Activated CD4-positive, alpha-beta memory T cell treated with anti-CD3 and anti-CD28 coated beads for 36 hours (primary cell): ENCODE measurements at places on chromosomes 4 and X.

DNA sequence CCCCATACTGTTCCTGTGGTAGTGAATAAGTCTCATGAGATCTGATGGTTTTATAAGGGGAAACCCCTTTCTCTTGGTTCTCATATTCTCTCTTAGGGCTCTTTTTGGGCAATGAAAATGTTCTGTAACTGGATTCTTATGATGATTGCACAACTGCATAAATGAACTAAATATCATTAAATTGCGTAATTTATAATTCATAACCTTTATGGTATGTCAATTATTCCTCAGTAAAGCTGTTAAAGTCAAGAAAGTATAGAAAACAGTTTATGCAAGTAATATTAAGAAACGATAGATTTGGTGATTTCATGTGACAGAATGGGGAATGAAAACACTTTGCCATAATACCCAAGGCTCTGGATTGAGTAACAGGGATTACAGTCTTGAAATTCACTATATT lies 33.5 kb upstream of the SPANXD start:
- DNase-seq = no peak

DNA sequence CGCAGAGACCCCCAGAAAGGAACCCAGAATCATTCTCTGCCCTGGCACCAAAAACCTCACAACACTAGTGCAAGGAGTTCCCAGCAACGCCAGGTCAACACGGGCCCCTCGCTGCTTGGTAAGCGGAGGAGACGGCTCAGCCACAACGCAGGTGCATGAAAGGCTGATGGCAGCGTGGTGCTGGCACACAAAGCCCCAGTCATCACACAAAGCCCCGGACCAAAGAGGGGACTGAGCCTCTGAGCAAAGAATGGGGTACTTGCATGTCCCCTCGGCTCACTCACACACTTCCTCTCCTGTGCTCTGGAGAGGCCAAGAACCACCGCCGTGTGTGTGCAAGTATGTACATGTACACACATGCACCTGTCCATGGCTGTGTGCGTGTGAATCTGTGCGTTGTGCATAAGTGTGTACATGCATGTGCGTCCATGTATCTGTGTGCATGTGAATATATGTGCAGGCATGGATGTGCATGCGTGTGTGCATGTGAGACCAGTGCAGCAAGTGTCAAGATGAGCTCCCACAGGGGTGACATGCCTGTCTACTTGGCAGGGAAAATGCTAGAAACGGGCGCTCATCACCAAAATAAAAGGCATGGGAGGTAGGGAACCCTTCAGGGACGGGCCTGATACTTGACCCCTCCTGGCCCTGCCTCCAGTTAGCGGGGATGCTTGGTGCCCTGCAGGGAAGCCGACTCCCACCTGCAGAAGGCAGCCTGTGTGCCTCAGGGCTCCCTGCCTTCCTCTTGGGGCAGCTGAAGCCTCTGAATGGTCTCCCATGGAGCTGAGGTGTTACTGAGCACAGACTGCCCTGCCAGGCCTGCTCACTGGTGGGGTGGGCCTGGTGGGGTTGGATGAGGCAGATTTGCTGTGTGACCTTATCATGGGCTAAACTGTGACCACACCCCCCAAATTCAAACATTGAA lies 60.4 kb downstream of the ZFYVE28 start:
- no peak for DNase-seq

DNA sequence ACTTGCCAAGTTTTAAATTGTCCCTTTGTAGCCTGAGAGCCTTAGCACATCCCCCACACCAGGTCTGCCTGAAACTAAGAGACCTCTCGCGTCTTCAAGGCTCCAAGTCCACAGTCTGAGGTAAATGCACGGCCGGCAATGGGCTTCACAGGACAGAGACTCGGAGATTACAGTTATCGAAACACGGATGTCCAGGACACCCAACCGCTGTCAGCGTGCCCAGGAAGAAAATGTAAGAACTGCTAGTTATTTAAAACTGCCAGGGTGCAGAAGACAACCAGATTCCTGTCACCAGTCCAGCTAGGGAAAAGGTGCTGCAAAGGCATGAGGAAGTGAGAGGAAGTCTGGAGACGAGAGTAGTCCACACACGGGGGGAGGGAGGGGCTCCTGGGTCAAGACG lies 28.9 kb downstream of the ZNF827 start:
- no peak for DNase-seq

- DNase-seq = no peak
Observed at GRCh38 chr4:101693842-101694398, 96.6 kb upstream of the BANK1 start.

GRCh38 chr4:5033281-5033841 lies 14.1 kb upstream of the CYTL1 start:
- DNase-seq = no peak

- peak; percentile 49 for DNase-seq
Observed at GRCh38 chrX:79325263-79325958, 41.7 kb downstream of the ITM2A start.

DNA sequence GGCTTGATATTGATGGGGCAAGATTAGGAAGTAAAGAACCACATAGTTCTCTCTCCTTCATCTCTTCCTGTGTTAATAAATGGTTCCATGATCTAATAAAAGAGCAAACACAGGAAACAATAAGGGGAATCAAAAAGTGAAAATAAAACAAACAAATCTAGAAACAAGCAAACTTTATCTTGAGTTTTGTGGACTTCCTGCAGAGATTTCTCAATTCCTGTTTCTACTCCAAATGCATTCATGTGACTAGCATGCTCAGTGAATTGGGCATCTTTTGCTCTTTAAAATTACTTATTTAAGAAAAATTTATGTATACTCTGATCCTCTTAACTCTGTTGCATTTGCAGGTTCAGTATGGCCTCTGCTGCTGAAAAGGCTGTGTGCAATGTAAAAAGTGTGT lies 682.0 kb downstream of the KCTD8 start:
- DNase-seq = no peak

DNA sequence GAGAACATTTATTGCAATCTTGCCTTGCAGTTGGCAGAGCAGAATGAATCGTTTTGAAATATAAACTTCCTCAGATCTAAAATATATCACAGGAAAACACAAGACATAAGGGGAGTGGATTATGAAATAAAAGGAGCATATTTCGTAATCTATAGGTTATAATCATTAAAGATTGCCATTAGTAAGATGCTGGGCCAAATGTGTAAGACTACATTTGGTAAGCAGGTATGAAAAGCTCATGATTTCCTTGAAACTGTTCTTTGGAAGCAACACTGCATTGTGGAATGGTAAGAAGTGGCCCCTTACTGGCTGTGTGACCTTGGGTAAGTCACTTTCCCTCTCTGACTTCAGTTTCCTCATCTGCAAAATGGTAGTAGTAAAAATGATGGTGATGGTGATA lies 68.3 kb downstream of the AFF2 start:
- no peak for DNase-seq

- no peak for DNase-seq
Observed at GRCh38 chr4:72084587-72085011, 52.8 kb downstream of the NPFFR2 start.

DNA sequence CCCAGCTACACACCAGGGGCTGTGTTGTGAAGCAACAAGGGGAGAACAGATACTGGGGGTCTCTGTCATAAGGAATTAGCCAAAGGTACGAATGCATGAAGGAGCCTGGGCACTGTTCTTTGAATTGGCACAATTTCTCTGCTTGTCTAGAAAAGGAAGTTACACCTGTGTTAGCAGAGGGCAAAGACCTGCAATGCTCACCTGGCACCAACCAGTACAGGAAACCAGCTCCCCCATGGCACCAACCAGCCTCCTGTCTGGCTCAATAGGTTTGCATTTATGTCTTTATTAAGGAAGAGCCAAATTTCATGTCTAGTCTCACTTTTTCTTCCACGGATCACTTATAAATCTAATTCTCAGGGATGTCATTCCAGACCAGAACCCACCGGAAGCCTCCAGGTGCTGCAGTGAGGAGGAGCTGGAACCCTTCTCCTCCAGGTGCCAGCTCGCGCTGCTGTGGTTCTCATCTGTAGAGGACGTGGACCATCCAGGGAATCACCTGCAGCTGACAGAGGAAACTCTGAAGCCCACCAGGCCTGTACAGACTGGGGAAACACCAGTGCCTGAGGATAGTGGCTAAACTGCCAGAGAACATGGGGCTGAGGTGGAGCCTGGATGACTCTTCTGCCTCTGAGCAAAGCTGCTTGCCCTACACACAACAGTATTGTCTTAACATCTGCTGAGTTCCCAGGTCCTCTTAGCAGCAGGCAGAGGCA lies 113.4 kb upstream of the TRIM2 start:
- no peak for DNase-seq

DNA sequence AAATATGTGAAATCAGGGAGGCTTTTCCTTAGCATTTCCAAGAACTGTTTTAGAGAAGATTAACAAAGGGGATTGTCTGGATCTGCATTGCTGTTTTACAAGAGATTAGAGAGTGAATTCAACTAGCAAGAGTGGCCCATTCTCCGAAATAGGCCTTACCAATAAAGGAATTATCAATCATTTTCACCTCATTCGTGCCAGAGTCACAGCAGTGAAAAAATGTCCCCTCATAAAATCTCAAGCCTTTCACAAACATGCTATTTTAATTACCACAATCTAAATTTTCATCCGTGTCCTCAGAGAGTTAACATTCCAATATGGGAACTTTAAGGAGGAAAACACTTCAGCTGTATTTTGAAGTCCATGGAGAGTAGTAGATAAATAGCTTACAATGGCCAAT lies 979.6 kb downstream of the RPA4 start:
- no peak for DNase-seq

DNA sequence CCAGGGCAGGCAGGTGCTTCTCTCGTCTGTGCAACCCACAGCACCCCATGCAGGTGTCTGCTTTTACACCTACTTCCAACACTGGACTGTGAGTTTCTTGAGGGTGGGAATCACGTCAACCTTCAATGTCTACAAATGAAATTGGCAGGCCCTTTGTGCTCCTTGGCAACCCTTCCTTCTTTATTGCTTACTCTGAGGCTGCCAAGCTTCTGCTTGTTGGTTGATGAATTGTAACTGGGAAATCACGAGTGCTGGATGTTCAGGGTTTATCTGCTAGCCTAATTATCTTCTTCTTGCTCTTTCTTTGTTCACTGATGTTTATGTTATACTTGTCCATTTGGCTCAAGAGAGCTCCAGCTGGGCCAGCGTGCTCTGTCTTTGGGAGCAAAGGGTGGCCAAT lies 2.5 kb upstream of the DGAT2L6 start:
- DNase-seq = no peak

DNA sequence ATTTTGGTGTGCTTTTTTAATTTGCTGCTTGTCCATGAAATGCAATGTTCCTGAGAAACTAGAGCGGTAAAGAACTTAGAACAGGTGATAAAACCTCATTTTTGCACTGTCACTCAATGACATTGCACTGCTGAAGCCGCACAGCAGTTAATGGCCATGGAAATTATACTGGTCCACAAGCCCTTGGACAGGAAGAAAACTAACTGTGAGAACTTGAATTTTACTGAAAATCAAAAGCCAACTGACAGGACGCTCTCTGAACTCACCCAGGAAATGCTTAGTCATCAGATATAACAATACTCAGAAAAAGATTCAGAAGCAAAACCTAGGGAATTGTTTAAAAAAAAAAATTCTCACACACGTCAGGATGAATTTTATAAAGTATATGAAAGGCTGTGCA lies 246.4 kb upstream of the SLC7A11 start:
- DNase-seq = no peak

DNA sequence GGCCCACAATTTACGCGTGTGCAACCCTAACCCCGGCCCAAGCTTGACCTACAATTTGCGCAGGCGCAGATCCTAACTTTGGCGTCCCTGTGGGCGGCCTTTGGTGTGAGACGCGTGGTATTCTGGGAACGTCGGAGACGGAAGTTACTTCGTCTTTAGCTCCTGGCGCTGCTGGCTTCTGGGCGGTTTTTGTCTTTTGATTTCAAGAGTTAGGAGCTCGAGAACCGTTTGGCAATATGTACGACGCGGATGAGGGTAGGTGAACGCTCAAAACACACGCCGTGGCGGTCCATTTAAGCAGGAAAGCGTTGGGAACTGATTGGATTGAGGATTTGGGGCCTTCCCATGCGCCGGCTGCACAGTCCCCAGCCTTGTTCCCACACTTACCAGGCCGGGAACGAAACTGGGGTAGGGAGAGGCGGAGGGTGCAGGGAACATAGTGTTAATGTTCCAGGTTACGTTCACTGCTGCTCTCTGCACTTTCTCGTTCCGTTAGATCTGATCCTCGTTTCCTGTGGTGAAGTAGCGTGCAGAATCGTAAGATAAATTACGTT lies at the start of gene POLR2B:
POLR2B (plus strand) TSS at position 147 of the 554 bp plus-strand sequence; CDS start at position 237, 90 bp downstream.
- DNase-seq = peak; percentile 95

- DNase-seq = no peak
Observed at GRCh38 chr4:26859762-26860156, 882 bp upstream of the STIM2 start.

GRCh38 chr4:94345969-94346368 lies 3.3 kb upstream of the HPGDS start:
- DNase-seq = no peak

DNA sequence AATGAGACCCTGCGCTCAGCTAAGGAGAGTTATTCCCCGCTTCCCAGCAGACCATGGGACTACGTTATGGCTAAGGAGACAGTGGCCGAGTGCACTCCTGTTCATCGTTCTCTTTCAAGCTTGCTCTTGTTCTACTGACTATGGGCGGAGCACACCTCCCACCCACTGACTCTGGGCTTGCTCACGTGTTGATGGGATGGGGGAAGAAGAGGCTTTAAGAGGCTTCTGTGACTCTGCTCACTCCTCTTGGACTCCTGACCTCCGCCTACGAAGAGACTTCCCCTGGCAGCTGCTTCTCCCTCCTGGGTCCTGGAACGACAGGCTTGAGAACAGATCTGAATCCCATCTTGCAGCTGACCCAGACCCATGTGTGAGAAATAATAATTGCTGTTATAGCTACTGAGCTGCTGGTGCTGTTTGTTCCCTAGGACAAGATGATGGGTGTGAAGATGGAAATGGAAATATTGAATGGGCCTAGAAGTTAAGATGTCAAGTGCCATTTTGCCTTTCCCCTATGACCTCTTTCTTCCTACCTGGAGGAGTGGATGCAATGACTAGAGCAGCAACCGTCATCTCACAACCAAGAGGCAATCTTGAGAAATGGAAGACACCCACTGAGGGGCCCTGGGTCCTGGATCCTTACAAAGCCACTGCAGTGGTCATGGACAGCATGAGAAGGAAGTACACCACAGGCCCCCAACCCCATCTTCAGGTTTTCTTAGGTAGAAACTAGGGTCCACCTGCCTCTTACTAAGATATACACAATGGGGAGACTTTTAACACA lies 38.7 kb upstream of the IRAK1 start:
- peak; percentile 36 for DNase-seq

DNA sequence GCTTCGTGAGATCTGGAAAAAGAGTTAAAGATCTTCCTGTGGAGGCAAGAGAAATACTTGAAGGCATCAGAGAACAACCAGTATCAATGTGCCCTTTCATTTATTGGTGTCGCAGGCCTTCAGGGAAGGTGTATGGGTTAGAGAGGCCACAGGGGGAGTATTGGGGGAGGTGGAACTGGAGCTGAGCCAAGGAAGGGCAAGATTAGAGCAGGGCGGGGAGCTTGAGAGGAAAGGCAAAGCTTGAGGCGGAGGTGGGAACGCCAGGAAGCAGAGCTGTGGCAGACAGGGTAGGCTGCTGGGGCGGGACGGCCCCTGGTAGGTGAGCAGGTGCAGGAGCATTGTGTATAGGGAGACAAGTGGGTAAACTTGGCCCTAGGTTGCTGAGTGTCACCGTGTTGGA lies 329.9 kb downstream of the ARHGAP10 start:
- no peak for DNase-seq

- no peak for DNase-seq
Observed at GRCh38 chrX:46770817-46771163, 11.9 kb upstream of the SLC9A7 start.
